DMS153 (cell line): ENCODE measurements at places on chromosomes 5 and 9.

GRCh38 chr5:64077589-64077988, 88.1 kb upstream of the RNF180 start:
- no peak for DNase-seq

DNA sequence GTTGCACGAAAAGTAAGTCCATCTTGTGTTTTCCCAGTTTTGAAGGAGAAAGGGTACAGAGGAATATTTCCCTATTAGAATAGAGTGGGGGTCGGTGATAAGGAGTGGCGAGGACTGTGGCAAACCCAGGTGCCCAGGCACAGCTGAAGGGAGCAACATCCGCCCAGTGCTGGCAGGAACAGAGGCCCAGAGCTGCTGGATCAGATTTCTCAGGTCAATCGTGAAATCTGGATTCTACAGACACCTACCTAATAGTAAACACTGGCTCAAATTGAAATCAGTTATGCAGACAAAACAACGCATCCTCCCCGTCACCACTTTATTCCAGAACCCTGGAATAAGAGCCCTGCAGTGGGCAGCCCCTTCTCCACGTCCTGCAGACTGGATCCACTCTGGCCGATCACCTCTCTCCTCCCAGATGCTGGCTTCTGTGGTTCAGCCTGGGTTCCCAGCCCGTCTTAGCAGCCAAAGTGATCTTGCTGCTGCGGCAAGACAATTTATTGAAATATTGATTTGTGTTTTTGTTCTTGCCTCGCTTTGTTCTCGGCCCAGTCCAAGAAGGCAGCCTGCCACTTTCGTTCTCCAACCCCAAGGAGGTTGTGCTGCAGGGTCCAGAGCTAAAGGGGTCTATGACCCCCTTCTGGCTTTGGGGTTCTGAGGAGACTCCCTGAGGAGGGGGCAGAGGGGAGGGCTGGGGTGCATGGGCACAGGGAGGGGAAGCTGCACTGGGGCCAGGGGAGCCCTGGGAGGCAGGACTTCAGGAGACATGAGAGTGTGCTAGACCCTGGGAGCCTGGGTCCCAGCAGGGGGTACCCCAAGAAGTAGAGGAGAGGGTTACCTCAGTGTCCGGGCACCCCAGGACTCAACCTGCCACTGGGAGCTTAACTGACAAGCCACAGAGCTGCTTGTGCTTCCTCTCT, 103.3 kb downstream of the ZNF354C start:
- DNase-seq = no peak

DNA sequence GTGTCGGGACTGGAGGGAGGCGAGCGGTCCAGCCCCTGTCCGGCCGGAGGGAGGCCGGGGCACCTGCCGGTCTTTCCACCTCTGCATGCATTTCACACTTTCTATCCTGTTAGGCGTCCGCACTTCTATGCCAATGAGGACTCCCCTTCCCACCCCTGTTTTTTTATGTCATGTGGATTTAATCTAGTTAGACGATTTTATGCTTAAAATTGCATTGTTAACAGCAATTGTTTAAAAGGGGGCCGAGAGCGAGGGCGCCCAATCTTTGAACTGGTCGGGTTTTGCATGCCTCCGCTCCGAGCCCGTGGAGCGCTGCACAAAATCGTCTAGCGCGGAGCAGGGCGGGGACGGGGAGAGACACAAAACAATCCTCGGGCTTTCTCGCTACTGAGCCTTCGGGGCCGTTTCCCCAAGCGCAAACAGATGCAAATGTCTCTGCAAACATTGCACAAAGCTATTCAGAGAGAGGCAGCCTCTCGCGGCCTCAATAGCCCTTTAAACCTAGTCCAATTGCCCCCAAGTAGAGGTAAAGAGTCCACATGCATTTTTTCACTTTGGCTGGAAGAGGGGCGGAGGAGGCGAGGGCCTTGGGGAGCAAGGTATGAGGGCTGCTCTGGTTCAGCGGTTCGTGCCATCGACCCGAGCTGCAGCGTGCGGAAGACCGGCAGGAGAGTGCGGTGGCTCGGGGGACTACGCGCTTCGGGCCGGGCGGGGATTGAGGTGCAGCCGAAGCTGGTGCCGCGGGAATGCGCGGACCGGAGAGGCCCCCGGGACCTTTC, 37.5 kb upstream of the TIFAB start:
- no peak for DNase-seq

GRCh38 chr5:180140571-180140970, 68.4 kb downstream of the RASGEF1C start:
- DNase-seq = no peak

GRCh38 chr9:126144196-126144595, 182.4 kb upstream of the MVB12B start:
- DNase-seq = no peak
